HFFc6 (cell line): ENCODE measurements at places on chromosomes 13 and 19. TPM values are rescaled to one million over a fixed set of nuclear protein-coding genes. Genes with fewer than 3 reads are reported as not detected.

MBD3L2 gene
- not detected in 2 replicates for total RNA-seq

SLC7A10 gene
- not detected in 3 replicates for total RNA-seq

CAPN12 gene
- 0.14 and 0.37 TPM in 2 replicates for total RNA-seq

PRR20E gene
- total RNA-seq = not detected in 3 replicates

C13orf46 gene
- total RNA-seq = 1.4 to 2.7 TPM (median 2.4 TPM) in 3 replicates

GRCh38 chr13:63425131-63425530 lies 2009.5 kb upstream of the PCDH20 start:
- DNase-seq = no peak
- H3K36me3 ChIP-seq = no peaks in the 10 kb centered on the region
- H3K27ac ChIP-seq = no peak overlapping the region

- H3K27ac ChIP-seq = no peak overlapping the region
- no peak overlapping the region for H3K4me3 ChIP-seq
- H3K27me3 ChIP-seq = peaks cover 1% of the 10 kb centered on the region
- DNase-seq = no peak
- H3K4me1 ChIP-seq = peaks cover 7% of the 10 kb centered on the region; the same call in 1 of the 2 replicates
Measured at GRCh38 chr13:112822851-112823250, 133.0 kb downstream of the ATP11A start.

DNA sequence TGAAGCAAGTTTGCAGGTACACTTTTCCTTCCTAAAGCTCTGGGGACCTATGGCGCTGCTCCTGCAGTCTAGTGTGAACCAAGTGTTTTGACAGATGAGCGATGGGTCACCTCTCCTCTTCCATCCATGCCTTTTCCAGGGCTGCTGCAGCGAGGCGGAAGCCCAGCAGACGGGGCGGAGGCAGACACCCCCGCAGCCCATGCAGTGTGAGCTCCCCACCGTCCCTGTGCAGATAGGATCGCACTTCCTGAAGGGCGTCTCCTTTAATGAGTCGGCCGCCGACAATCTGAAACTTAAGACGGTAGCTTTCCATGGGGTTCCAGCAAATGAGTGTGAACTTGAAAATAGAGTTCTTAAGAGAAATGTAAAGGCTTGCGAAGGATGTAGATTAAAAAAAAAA lies 37.1 kb upstream of the GPI start:
- DNase-seq = no peak
- no peak overlapping the region for H3K4me3 ChIP-seq
- H3K27ac ChIP-seq = no peak overlapping the region
- no peaks in the 10 kb centered on the region; the same call in 1 of the 2 replicates for H3K27me3 ChIP-seq
- peaks cover 43% of the 10 kb centered on the region for H3K4me1 ChIP-seq

DNA sequence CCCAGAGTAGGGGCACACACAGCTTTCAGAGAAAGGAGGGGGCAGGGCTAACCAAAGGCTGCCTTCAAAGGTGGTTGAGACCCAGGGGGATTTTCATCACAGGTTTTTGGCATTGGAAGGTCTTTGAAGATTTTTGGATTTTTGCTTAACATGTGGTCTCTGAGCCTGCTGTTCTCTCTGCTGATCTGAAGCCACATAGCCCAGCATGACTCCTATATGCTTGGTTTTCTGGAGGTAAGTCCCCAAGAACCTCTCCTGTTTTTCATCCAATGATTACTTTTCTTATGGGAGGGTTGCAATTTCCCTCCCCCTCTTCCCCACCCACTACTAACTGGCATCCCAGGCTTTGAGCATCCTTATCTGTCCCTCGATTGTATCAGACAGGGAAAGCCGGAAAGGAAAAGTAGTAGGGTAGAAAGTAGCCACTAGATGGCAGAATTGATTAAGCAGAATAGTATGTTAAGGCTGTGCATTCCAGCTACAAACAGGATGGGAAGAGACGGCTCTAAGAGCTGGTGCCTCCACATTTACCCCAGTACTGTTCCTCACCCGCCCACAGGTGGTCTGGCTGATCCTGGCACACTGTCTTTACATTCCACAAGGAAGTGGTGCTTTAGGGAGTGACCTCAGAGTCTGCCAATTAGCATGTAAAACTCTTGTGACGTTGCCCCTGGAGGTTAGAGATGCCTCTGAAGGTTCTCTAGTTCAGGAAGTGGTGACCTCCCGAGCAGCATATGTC lies 218.9 kb upstream of the EDNRB start:
- peak overlapping the region; percentile 70 for H3K4me3 ChIP-seq
- H3K27ac ChIP-seq = no peak overlapping the region
- peak; percentile 65 for DNase-seq
- H3K4me1 ChIP-seq = peaks cover 15% of the 10 kb centered on the region
- no peaks in the 10 kb centered on the region for H3K36me3 ChIP-seq

DNA sequence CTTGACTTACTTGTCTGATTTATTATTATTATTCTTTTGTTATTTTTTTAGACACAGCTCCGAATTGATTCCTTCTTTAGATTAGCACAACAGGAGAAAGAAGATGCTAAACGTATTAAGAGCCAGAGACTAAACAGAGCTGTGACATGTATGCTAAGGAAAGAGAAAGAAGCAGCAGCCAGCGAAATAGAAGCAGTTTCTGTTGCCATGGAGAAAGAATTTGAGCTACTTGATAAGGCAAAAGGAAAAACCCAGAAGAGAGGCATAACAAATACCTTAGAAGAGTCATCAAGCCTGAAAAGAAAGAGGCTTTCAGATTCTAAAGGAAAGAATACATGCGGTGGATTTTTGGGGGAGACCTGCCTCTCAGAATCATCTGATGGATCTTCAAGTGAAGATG lies 29.4 kb downstream of the ERCC5 start:
- H3K4me1 ChIP-seq = peaks cover 19% of the 10 kb centered on the region
- no peak overlapping the region for H3K4me3 ChIP-seq
- no peak for DNase-seq
- no peaks in the 10 kb centered on the region for H3K27me3 ChIP-seq

DNA sequence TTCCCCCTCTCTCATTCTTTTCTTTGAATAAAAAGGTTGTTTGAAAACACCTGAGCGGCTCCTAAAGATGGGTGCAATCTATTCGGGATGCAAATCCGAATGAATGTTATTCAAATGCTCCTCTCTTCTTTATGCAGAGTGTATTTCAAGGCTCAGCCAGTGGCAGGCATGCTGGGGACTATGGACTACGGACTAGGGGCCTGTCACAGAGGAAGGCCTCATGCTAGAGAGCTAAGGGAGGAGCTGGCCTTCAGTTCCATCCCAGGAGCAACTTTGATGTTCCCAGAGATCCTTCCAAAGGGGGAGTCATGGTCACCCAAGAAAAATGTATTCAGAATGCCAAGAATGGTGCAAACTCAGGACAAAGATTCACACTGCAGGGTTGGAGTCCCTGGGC lies 9.3 kb downstream of the ALOX5AP start:
- peaks cover 36% of the 10 kb centered on the region for H3K4me1 ChIP-seq
- H3K27ac ChIP-seq = no peak overlapping the region
- no peak for DNase-seq
- no peak overlapping the region for H3K4me3 ChIP-seq

DNA sequence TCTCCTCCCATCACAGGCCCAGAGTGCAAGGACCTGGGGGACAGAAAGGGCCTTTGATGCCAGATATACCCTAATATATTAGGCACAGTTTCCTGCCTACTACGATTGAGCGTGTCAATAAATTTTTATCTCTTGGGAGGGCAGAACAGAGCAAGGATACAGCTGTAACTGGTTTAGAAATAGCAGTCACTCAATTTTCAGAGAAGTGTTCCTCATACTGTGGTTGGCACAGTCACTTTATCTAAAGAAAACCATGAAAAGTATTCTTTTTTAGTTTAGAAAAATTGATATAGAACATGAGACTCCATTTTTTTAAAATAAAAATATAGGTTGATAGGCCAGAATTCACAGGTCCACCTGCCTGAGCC lies 460 bp upstream of the ZNF155 start:
- peak overlapping the region; percentile 97 for H3K4me3 ChIP-seq
- H3K27me3 ChIP-seq = no peaks in the 10 kb centered on the region; the same call in 1 of the 2 replicates
- DNase-seq = no peak
- peaks cover 10% of the 10 kb centered on the region for H3K4me1 ChIP-seq
